NCI-H510A treated with DMSO at 0.1 percent for 48 hours (cell line): ENCODE measurements at places on chromosomes 4 and X.

DNA sequence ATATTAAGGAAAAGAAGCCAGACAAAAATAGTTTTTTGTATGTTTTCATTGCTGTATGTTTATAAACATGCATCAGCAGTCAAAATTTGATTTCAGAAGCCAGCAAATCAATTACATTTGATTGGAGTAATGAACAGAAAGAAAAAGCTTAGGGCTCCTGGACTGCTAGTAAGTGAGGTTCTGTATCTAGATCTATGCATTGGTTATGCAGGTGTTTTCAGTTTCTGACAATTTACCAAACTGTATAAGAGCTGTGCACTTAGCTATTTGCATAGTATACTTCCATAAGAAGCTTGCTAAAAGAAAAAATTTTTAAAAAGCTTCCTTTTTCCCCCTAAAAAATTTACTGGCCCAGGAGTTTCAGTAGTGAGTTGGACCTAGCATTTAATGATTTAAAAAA is 881.6 kb downstream of the PCDH7 start:
- DNase-seq, result no peak

GRCh38 chr4:56861360-56861759 is 39.9 kb upstream of the SPINK2 start:
- peak; percentile 25 for DNase-seq

DNA sequence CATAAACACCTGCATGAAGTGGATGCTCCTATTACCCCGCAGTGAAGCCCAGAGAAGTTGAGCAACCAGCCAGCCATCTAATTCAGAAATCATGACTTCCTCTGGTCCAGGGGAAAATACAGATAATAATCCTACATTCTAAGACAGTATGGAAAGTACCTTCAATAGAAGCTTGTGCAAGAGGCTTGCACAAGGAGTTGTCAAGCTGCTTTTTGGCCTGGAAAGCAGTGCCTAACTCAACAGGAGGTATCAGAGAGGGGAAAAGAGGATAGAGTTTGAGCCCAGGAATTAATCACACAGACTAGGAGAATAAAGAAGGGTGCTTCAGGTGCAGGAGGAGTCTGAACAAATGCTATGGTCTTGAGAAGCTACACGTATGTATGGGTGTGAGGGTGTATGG is 26.7 kb downstream of the TMEM192 start:
- DNase-seq, result no peak

GRCh38 chr4:151600432-151600831 is 160.4 kb downstream of the GATB start:
- DNase-seq, result no peak

DNA sequence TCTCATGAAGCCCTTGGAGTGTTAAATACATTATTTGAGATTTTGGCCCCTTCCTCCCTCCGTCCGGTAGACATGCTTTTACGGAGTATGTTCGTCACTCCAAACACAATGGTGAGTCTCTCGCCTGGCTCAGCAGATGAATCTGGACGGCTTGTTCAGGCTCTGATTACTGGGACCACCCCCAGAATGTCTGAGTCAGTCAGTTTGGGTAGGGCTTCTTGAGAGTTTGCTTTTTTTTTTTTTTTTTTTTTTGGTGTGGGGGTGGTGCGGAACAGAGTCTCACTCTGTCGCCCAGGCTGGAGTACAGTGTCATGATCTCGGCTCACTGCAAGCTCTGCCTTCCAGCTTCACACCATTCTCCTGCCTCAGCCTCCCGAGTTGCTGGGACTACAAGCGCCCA is 62.4 kb upstream of the MSANTD1 start:
- DNase-seq, result no peak

- no peak for DNase-seq
These were observed 137.3 kb downstream of the MGST2 start for GRCh38 chr4:139802931-139803330.

- no peak for DNase-seq
These were observed 121.9 kb upstream of the SMIM10 start for GRCh38 chrX:134868771-134869495.

- DNase-seq, result no peak
These were observed 1183.9 kb downstream of the RPA4 start for GRCh38 chrX:98067611-98068010.
